ENCODE measurements at places on chromosomes 12 and 14. TPM values are rescaled to one million over a fixed set of nuclear protein-coding genes. Genes with fewer than 3 reads are reported as not detected.
A peak's percentile ranks its signal among the peaks of the same experiment; 100 is the strongest.

DNA sequence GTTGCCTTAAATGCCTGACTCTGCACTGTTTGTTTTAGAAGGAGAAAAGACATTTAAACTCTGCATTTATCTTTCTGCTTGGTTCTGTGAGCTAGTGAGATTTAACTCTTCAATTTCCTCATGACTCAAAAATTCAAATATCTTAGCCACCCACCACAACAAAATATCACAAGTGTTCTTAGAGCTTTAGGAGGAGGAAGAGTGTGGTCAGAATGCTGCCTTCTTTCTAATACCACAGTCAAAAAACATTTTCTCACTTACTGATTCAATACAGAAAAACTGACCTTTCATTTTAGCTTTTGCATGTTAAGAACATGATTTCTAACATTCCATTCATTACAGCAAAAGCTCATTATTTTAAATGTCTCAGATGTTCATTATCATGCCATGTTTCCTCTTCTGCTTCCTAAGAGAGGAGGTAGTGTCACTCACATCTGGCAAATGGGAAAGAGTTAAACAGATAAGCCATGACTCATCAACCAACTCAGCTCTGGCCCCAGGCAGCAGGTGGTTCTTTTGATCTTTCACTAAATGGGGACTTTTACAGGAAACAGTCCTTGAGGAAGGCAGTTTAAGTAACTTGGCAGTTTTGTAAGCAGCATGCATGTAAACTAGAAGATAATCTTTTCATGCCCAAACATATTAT lies 56.4 kb upstream of the RNU6-8 start:
- DNase-seq = no peak

RGS6 gene
- total RNA-seq = 6.9 TPM

- no peak for DNase-seq
Observed at GRCh38 chr12:83709899-83710298, 1023.2 kb downstream of the TMTC2 start.

CEBPE gene
- total RNA-seq = 0.31 TPM

- DNase-seq = no peak
Observed at GRCh38 chr12:265096-265495, 2.5 kb upstream of the SLC6A13 start.

DNA sequence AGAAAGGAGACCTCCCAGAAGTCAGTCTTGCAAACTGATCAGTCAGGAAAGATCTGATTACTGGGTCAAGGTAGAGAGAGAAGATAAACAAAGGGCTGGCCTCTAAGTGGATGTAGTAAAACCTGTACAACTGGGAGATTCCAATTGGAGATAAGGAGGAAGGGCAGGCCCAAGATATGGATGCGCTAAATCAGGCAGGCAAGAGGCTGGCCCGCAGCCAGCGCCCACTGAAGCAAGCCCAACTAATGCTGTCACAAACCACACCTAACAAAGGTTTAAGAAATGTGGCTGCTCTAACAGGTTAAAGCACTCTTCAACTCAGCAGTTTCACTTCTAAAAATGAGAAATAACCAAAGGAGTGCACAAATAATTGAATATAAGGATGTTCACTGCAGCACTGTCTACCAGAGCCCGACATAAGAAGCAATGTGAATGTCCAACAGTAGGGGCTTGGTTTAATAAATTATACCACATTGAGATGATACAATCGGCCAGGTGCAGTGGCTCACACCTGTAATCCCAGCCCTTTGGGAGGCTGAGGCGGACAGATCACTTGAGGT lies 4.7 kb downstream of the GLTP start:
- no peak for DNase-seq

DNA sequence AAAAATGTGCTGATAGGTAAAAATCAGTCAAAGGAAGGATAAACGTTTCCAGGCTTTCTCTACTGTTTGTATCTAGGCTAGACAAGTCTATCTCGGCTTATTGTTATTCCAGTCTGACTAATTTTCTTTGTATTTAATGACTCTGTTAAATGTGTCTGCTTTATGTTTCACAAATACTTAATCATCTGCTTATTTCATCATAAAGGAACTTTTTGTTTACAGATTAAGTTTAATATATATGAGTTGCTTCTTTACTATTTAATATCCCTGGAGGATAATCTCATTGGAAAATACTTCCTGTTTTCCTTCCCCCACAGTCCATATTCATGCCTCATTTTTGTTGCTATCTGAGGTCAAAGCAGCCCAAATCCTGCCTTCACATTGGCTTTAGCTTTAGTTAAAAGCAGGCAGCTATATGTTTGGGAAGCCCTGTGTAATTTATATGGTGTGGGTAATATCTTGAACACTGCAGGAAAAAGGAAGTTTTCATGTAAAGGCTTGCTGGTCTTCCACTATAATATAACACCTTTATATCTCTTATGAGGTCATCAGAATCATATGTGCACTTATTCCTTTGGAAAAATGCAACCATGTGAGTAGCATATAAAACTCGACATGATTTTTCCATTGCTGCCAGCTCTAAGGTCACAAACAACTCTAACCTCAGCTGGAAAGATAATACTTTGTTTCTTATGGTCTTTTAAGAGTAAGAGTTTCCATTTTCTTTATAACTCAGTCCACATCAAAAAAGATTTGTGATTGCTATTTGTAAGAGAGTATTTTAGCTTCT lies 76.8 kb downstream of the ALX1 start:
- DNase-seq = no peak

- no peak for DNase-seq
Observed at GRCh38 chr12:127162307-127162706, 1104.7 kb upstream of the TMEM132C start.

RPS6KL1 gene
- 26.5 TPM for total RNA-seq

RAD9B gene
- total RNA-seq = 0.94 TPM

DNA sequence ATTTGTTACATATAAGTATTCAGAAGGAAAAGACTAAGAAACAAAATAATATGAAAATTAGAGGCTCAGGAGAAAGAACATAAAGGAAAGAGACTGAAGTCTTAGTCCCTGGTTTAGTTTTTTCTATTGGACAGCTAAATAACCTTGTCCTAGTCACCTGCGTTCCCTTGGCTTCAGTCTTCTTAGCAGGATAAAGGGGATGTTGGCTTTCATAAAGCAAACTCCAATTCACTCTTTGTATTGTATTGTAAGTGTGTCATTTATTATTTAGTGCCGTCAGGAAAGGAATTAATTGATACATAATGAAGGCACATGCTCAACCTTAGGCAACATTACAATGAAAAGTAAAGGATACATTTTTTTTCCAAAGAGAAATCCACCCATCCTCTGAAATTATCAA lies 190.3 kb upstream of the PPFIA2 start:
- no peak for DNase-seq

DNA sequence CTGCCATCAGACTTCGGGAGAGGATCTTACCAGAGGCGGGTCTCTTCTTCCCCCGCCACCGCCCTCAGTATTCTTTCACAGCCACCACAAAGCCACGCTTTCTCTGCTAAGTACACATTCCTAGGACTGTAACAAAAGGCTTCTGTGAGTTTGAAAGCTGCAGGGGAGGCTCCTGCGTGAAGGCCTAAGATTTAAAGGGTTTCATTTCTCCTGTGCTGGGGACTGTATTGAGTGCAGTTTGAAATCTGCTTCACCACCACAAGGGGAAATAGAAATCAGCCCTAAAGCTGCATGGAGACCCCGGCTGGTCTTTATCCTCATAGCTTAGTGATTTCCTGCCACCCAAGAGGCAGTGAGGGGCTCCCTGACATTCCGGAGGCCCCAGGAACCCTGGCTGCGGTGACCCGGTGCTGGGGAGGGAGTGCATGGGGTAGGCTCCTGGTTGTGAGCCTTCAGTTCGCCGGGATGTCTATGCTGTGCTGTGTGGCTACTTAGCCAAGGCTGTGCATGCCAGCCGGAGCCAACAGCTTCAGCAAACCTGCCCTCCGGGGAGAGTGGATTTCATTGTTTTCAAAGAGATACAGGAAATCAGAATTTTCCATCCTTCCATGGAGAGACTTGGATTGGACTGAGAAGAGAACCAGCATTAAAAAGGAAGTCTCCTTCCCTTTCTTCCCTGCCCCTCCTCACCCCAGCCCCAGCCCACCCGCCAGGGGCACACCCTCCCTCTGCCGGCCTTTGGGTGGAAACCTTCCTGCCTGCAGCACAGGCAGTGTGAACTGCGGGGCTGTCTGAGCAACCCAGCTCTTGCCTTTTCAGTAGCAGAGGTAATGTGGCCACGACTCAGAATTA lies 163.3 kb downstream of the ETV6 start:
- DNase-seq = peak; percentile 46

- no peak for DNase-seq
Observed at GRCh38 chr14:68444449-68445168, 348.3 kb downstream of the ZFP36L1 start.

DNA sequence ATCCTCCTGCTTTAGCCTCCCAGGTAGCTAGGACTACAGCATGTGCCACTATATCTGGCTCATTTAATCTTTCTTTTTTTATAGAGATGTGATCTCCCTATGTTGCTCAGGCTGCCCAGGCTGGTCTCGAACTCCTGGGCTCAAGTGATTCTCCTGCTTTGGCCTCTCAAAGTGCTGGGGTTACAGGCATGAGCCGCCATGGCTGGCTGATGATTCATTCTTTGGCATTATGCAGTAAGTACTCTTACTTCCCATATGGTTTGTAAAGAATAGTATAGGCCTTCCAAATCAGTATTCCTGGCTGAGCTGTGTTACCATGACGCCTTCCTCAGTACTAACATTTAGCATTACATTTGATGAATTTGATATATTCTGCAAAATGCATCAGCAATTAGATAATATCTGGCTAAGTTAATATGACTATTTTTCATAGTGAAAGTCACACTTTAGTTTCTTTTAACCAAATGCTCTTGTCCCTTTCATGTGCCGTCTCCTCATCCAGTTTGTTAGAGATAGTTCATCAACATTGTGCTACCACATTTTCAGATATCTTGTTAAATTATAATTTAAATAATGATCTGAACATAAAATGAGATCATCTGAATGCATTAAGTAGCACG lies 3.2 kb upstream of the MIA2 start:
- DNase-seq = no peak
